ENCODE measurements at places on chromosomes 2 and 18. TPM values are rescaled to one million over a fixed set of nuclear protein-coding genes. Genes with fewer than 3 reads are reported as not detected.
A peak's percentile ranks its signal among the peaks of the same experiment; 100 is the strongest.

The PIEZO2 gene
- not detected for total RNA-seq

The SCN3A gene
- not detected for total RNA-seq

GRCh38 chr2:172968061-172968469, 107.6 kb upstream of the MAP3K20 start:
- no peak for ATAC-seq

DNA sequence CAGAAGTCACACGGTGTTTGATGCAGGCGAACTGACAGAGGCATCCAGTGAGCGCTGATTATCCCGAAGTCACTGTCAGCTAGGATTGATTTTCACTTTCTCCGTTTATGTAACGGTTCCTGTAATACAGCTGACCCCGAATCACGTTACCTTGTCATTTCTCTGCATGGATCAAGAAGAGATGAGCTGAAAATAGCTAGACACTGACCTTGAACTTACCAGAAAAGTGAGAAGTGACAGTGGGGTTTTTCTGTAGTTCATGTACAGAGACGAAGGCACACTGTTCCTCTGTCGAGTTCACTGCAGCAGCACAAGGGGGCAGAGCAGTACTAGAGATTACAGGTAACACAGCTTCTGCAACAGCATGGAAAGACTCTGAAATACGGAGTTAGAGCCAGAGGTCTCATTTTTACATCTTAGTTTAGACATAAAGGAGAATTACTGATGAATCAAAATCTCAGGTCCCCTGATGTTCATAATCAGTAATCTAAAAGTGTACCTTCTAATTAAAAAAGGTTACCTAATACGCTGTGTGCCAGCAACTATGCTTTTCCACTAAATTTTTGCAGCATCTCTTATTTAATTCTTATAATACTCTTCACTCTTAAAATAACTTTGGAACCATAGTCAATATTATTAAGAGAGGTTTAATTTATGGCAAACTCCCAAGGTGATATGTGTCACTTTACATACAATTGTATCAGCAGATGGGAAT, 33.1 kb downstream of the ARHGAP15 start:
- peak; percentile 95 for ATAC-seq

- ATAC-seq = no peak
Measured at GRCh38 chr2:179022685-179023084, 27.3 kb downstream of the CCDC141 start.

The APLF gene
- total RNA-seq = 3.5 TPM

The SGPP2 gene
- 17.0 TPM for total RNA-seq

The FHL2 gene
- 2.2 TPM for total RNA-seq

DNA sequence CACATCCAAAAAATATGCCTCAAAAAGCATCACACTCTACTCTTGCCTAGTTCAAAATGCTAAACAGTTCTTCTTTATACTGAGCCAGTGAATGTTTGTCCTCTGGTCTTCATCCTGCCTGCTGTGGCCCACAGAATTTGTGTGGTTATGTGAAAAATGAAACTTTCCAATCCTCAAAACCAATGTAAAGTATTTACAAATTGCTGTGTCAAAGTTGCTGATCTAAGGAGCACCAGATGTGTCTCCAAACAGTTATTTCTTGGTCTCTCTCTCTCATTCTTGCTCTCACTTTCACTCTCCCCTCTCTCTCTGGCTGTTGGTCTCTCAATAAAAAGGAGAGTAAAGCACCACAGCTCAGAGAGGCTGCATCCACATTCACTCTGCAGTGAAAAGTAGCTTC, 23.0 kb downstream of the EPHA4 start:
- peak; percentile 63 for ATAC-seq

GRCh38 chr2:60213865-60214625, 339.4 kb downstream of the BCL11A start:
- ATAC-seq = no peak

GRCh38 chr2:9291331-9291730, 84.7 kb downstream of the ASAP2 start:
- ATAC-seq = no peak

DNA sequence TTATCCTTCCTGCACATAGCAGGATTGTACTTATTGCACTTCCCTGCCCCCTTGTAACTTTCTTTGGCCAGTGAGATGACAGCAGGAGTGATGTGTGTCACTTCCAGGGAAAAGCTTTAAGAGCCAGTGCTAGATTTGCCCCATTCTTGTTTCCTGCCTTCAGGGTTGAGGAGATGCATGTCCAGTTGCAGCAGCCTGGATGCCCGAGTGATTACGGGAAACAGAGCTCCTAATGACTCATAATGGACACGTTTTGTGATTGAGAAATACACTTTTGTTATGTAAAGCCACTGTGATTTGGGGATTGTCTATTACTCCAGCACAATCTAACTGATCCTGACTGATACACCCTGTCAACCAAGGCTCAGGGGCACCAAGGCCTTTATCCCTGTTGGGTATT, 5.0 kb upstream of the TET3 start:
- peak; percentile 15 for ATAC-seq

Measured in activated T-helper 17 cell treated with anti-CD3 and anti-CD28 coated beads, Interleukin-2, amount 50 U/mL, for 72 hours (primary cell).